ENCODE measurements at places on chromosomes 1 and 21.

- DNase-seq = no peak
Observed at GRCh38 chr21:42061195-42061985, 9.7 kb upstream of the UMODL1 start.

DNA sequence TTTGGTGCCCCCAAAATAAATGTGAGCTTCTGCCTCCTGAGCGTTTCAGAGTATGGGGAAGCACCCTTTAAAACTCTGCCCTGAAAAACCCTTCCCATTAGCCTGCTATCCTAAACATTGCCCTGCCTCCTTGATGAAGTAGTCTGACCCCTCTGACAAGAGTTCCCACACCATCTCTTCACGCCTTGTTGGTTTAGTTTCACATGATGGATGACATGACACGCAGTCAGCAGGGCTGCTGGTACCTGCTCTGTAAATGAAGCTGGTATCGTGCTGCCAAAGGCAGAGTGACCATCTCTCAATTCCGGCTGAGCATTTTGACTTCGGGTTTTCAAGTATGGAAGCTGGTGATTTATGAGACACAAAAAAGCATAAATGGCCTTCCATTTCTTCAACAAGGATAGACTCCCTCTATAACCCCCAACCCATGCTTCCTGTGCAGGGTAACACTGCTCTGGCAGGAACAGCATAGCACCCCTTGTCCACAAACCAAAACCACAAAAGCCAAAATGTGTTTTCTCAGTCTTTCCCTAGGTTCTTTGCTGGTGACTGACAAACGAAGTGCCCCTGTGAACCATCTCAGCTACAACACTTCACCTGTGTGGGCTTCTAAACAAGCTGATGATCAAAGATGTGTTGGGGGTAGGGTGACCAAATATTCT is 444.6 kb downstream of the NUF2 start:
- DNase-seq = no peak

DNA sequence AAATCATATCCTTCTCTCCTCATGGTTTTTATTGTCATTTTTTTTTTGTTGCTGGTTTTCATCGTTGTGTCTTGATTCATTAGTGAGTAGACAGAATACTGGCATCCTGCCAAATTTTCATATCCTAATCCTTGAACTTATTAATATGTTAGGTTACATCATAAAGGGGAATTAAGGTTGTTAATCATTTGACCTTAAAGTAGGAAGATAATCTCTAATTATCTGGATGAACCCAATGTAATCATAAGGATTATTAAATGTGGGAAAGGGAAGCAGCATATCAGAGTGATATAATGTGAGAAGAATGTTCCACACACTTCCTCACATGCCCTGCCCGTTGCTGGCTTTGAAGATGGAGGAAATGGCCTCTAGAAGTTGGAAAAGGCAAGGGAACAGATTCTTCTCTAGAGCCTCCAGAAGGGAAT is 299.7 kb downstream of the HMCN1 start:
- no peak for DNase-seq

GRCh38 chr1:37612186-37612585 is 16.4 kb upstream of the GNL2 start:
- no peak for DNase-seq

DNA sequence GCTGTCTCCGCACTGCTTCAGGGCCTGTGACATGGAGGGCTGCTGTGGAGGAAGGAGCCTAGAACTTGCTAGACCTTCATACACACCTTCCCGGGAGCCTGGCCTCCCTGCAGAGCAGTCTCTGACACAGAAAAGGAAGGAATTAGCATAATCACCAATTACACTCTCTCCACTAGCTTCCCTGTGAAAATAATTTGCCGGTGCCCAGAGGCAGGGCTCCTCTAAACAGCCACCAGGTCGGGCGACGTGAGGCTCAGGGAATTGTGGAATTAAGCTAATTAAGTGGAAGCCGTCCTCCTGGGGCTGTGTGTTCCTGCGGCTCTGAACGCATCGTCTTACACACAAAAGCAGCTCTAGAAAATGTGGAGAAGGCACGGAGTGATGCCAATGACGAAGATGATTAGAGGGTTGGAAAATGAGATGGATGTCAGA is 82.6 kb downstream of the NENF start:
- DNase-seq = no peak

DNA sequence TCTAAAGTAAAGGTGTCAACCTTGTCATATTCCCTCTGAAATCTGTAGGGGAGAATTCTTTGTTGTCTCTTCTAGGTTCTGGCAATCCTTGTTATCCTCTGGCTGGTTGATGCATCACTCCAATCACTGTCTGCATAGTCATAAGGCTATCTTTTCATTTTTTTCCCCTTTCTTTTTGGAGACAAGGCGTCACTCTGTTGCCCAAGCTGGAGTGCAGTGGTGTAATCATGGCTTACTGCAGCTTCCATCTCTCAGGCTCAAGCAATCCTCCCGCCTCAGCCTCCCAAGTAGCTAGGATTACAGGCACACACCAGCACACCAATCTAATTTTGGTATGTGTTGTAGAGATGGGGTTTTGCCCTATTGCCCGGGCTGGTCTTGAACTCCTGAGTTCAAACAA is 12.9 kb downstream of the DPYD start:
- DNase-seq = no peak

DNA sequence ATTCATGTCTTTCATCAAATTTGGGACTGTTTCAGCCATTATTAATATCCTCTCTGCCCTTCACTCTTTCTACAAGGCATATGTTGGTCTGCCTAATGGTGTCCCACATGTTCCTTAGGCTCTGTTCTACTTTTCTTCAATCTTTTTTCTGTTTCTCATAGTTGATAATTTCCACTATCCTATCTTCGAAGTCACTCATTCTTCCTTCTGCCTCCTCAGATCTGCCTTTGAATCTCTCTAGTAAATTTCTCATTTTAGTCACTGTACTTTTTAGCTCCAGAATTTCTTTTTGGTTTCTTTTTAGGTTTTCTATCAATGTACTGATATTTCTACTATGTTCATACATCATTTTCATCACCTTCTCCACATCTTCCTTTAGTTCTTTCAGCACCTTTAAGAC is 20.0 kb upstream of the NIBAN1 start:
- no peak for DNase-seq

DNA sequence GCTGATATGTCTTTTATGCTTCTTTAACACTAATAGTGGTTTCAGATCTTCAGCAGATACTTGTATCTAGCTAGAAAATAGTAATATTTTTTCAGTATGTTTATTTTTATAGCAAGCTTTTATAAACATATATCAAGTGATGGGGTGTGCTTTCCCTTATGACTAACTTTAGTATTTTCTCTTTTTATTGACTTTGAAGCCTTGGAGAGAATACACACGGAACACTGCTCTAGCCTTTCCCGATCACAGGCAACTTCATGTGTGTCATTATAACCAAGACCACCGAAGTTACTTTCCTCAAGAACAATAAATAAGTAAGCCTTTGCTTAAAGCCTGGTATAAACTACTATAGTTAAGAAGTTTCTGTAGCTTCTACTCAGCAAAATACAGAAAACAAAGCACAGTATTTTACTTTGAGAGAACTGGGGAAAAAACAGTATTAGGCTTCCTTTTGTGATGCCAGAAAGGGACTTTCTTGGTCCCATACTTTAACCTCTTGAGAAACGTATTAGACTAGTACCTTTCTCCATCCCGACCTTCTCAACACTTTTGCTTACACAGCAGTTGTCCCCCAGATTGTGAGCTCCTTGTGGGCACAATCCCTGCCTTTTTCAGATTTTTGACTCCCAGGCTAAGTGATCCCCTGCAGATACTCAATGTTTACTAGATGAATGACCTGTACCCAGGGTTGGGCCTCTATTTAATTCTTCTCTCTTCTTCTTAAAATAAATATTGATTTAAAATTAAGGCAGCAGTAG is 3.3 kb downstream of the ADSS2 start:
- DNase-seq = no peak

GRCh38 chr1:214236477-214236876 is 44.5 kb upstream of the SMYD2 start:
- DNase-seq = no peak

GRCh38 chr21:43667191-43667904 is 8.0 kb downstream of the RRP1B start:
- DNase-seq = no peak

DNA sequence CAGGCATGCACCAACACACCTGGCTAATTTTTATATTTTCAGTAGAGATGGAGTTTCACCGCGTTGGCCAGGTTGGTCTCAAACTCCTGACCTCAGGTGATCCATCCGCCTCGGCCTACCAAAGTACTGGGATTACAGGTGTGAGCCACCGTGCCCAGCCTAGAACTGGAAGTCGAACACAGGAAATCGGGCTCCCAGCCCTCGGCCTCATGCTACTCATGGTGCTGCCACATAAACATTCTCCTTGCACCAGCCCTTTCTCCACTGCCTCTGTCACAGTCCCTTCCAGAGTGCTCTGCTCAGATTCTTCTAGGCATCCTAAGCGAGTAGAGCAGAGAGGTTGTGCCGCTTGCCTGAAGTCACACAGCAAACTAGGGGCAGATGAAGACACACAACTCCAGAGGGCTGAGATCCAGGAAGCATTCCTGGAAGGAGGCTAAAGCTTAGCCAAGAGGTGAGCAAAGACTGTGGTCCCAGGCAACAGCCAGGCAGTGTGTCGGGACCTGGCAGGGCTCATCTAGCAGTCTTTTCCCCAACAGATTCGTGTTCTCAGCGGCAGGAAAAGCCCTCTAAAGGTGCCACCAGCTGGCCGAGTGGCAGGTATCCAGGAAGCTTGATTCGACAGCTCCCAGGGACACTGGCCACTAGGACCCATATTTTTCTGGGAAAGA is 29.6 kb upstream of the NPPB start:
- no peak for DNase-seq

GRCh38 chr21:21439761-21440160 is 441.6 kb downstream of the NCAM2 start:
- no peak for DNase-seq

GRCh38 chr1:40042341-40042740 is 1.8 kb downstream of the CAP1 start:
- no peak for DNase-seq

- no peak for DNase-seq
Observed at GRCh38 chr1:14733048-14733778, 134.7 kb downstream of the KAZN start.

- DNase-seq = no peak
Observed at GRCh38 chr1:73722055-73722454, 475.9 kb downstream of the LRRIQ3 start.

DNA sequence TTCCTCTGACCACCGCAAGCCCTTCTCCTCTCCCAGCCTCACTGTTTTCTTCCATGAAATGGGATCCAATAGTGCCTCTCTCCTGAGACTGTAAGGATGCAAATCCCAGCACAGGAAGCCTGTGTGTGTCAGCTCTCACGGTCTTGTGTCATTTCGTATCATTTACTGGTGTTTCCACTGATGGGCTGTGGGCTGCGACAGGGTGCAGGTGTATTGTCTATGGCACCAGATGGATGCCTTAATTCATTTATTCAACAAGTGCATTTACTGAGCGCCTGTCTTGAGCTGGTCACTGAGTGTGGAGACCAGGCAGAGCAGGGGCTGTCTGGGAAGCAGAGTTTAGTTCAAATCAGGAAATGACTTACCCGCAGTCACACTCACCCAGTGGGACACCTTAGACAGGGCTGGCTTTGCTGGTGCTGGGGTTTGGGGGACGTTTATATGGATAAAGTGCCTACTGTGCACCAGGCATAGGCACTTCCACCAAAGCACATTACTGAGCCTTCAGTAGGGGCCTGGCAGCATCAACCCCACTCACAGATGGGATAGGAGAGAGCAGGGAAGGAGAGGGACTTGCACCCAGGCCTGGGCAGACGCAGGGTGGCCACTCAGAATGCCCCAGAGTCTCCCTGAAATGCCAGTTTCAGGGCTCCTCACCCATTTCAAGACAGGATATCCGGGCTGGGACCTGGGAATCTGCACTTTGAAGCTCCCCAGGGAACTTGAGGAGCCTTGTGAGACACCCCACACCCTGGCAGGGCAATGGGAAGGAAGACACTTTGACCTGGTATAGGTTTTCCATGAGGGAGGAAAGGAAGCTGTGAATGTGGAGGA is 398.9 kb downstream of the MATN1 start:
- no peak for DNase-seq

GRCh38 chr1:200525090-200525987 is 95.2 kb downstream of the KIF14 start:
- DNase-seq = no peak

DNA sequence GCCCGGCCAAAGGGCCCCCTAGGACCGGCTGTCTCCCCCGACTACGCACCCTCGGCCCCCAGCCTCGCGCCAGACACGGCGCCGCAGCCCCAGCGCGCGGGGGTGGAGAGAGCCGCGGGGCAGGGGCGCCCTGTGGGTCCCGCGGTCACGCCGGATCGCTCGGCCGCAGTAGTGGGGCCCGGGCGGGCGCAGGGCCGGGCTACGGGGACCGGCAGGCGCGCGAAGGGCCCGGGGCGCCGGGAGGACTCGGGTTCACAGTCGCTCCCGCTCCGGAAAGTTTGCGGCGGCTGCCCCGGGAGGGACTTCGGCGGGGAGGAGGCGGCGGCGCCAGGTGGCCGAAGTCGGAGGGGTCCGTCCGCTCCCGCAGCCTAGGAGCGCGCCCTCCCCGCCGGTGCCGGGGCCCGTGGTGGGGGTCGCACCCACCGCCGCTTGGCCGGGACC is 7.1 kb upstream of the ZNF669 start:
- no peak for DNase-seq

- no peak for DNase-seq
Observed at GRCh38 chr21:44024887-44025353, 12.8 kb downstream of the TRAPPC10 start.

DNA sequence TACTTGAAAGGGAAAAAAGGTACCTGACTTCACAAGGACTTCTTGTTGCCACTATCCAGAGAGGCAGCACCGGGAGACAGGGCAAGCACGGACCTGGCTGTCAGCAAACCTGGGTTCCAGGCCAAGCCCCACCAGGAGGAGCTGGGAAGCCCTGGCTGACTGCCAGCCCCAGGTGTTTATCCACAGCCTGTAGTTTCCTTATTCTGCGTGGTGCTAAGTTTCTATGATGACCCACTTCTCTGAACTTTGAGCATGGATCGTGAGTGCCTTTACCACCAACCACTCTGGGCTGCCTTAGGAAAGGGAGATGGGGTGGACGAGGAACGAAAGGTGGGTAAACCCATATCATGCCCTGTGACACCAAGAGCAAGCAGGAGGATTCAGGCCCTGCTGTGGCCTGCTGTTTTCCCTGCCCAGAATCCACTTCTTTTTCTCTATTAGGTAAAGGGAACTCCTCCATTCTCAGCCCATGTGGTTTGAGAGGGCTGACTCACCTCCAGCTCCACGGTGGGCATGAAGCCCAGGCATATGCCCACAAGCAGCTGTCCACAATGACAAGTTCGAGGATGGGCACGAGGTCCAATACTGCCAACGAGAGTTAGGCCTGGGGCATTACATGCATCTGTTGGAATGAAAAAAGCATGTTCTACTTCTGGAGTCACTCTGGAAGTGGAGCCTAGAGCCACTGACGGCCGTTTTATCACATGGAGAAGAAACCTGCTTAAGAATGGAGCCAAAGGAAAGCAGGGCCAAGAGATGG is 20.3 kb downstream of the TSPAN2 start:
- no peak for DNase-seq

- no peak for DNase-seq
Observed at GRCh38 chr1:47784497-47784822, 212.7 kb downstream of the TRABD2B start.
